GM23338 (cell line): ENCODE measurements at places on chromosomes 7 and 10. TPM values are rescaled to one million over a fixed set of nuclear protein-coding genes. Genes with fewer than 3 reads are reported as not detected.

- no peak overlapping the region for H3K4me3 ChIP-seq
- no peaks in the 10 kb centered on the region for H3K4me1 ChIP-seq
- H3K27ac ChIP-seq = no peak overlapping the region
- no peak for DNase-seq
- no peaks in the 10 kb centered on the region for H3K27me3 ChIP-seq
- no peaks in the 10 kb centered on the region for H3K36me3 ChIP-seq
Observed at GRCh38 chr7:158328376-158329013, 259.1 kb downstream of the PTPRN2 start.

The ABCF2 gene
- total RNA-seq = 47.9 and 58.7 TPM in 2 replicates

DNA sequence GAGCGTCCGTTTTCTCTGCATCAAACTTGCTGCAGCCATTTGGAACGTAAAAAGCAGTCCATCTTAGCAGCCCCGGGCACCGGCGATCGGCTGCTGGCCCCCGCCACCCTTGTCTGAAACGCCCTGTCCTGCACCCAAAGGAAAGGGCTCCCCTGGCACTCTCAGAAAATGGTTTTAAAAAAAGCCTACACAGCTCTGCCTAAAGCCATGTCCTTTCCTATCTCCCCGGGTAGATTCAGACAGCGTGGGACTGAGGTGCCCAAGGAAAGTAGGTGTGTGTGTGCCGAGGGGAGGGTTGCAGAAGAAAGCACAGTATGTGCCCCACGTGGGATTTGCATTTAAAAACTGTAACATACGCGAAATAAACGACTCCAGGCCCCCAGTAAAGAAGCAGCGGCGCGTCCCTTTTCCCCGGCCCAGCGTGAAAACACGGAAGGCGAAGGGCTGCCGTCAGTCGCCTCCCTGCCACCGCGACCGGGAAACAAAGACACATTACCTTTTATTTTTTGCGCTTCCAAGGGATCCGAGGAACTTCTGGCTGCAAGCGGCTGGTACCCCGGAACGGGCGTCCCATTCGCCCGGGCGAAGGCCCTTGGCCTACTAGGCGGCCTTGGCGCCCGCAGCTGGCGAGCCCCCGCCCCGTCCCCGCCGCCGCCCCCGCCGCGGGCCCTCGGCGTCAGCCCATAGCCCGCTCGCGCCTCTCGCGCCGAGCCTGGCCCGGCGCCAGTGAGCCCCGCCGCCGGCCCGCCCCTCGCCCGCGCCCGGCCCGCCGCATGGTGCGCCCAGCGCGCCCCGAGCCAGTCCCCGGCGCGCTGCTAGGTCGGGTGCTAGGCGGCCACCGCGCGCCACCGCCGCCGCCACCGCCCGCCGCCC is 304.6 kb downstream of the PRPF18 start:
- no peaks in the 10 kb centered on the region for H3K36me3 ChIP-seq
- H3K27ac ChIP-seq = no peak overlapping the region
- peak overlapping the region; percentile 95 for H3K4me3 ChIP-seq
- DNase-seq = peak; percentile 63
- H3K27me3 ChIP-seq = peaks cover 36% of the 10 kb centered on the region
- peaks cover 27% of the 10 kb centered on the region for H3K4me1 ChIP-seq

DNA sequence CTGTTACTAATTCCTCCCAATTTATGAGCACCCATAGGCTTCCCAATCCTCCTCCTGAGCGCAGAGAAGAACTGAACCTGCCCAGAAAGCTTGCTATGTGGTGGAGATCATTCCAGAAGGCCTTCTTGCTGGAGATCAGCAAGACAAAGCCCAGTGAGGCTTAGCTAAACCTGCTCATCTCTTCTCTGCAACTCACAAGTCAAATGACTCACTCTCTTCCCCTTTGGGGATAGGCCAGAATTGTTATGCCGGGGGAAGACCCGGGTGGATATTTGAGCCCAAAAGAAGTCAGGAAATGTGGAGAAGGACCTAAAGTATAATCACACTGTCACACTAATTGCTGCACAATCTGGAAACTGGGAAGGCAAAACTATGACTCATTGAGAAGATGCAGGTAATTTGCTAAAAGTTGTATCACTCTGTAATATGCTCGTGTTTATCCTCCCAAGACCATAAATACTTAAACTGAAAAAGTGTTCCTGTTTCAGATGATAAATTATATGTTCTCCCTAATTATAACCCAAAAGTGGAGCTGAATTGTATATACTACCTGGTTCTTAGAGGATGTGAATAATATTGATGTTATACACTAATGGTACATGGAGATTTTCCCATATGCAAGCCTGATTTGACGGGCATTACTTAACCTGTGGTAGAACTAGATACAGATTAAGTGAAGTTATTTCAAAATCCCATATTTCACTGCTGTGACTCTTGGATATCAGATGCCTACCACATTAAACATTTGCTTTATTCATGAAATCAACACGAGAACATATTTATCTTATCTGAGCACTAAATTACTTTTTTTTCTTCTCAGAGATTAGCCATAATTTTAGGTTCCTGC is 6.4 kb downstream of the NEBL start:
- no peaks in the 10 kb centered on the region for H3K27me3 ChIP-seq
- no peak overlapping the region for H3K27ac ChIP-seq
- H3K36me3 ChIP-seq = no peaks in the 10 kb centered on the region
- DNase-seq = peak; percentile 12
- H3K4me3 ChIP-seq = no peak overlapping the region

- no peak overlapping the region for H3K27ac ChIP-seq
- H3K36me3 ChIP-seq = no peaks in the 10 kb centered on the region
- no peaks in the 10 kb centered on the region for H3K4me1 ChIP-seq
- peak; percentile 43 for DNase-seq
- no peak overlapping the region for H3K4me3 ChIP-seq
Observed at GRCh38 chr7:155122831-155123230, 52.7 kb downstream of the HTR5A start.

The PURB gene
- 25.9 and 27.1 TPM in 2 replicates for total RNA-seq

The FAM180A gene
- not detected in 2 replicates for total RNA-seq

The LBX1 gene
- total RNA-seq = not detected in 2 replicates

DNA sequence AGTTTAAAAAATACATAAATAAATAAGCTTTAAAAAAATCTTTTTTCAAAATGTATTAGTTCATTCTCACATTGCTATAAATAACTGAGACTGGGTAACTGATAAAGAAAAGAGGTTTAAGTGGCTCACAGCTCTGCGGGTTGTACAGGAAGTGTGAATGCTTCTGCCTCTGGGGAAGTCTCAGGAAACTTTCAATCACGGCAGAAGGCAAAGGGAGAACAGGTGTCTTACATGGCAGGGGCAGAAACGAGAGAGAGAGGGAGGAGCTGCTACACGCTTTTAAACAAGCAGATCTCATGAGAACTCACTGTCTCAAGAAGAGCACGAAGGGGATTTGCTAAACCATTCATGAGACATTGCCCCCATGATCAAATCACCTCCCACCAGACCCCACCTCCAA is 114.6 kb downstream of the DNAJC1 start:
- H3K27me3 ChIP-seq = no peaks in the 10 kb centered on the region
- no peaks in the 10 kb centered on the region for H3K4me1 ChIP-seq
- no peak for DNase-seq
- no peak overlapping the region for H3K27ac ChIP-seq
- no peaks in the 10 kb centered on the region for H3K36me3 ChIP-seq

The TLX1 gene
- not detected in 2 replicates for total RNA-seq

The AKR1D1 gene
- total RNA-seq = 0.14 TPM in 1 of 2 replicates, not detected in the other

DNA sequence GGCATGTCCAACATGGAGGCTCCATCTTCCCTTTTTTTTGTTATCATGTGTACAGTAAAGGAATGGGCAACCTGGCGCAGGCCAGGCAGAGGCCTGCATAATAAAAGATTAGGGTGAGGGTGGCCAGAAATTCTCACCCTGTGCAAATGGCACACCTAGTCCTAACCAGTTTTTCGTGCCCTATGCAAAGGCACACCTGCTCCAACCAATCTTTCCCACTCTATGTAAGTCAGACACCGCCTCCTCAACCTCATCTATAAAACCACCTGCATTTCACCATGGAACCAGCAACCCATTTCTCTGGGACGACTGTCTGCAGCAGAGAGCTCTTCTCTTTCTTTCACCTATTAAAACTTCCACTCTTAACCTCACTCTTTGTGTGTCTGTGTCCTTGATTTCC is 16.1 kb downstream of the TBATA start:
- no peak overlapping the region for H3K4me3 ChIP-seq
- no peak overlapping the region for H3K27ac ChIP-seq
- no peak for DNase-seq
- no peaks in the 10 kb centered on the region for H3K27me3 ChIP-seq
- H3K4me1 ChIP-seq = no peaks in the 10 kb centered on the region

DNA sequence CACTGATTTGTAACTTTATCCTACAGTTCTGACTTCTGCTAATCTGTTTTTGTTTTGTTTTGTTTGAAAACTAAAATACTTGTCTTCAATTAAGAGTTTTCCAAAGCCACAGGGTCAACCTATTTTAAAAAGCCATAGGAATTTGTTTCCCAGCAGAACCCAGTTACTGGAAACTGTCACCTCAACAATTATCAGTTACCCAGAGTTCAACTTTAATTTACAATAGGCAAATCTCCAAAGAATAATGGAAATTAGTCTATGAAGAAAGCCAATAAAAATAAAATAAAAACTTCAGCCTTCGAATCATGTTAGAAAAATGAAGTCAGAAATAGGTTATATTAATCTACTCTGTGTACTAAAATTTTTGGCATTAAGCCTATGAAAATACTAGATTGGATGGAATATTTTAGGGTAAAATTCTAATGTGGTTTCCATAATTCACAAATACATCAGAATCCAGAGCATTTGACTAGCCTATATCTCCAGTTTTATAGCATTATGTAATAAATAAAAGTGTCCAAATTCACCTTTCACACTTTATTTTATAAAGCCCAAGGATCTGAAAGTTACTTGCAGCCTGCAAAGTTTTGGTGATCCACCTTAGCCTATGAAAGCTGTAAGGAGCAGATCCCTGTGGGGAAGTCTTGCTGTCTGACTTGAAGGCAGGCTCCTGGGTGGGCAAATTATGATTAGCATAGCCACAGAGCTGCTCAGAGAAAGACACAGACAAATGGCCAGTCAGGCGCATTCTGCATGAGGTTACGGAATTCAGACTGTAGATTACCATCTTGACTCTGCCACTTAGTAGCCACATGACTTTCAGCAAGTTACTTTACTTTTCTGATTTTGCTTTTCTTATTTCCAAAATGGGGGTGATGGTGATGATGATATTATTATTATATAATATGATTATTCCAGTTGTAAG is 250.0 kb upstream of the HGF start:
- H3K36me3 ChIP-seq = no peaks in the 10 kb centered on the region
- H3K4me3 ChIP-seq = no peak overlapping the region
- H3K27ac ChIP-seq = no peak overlapping the region
- no peak for DNase-seq
- H3K27me3 ChIP-seq = no peaks in the 10 kb centered on the region
- H3K4me1 ChIP-seq = no peaks in the 10 kb centered on the region

- H3K27me3 ChIP-seq = no peaks in the 10 kb centered on the region
- peak; percentile 87 for DNase-seq
- peaks cover 4% of the 10 kb centered on the region; the same call in 1 of the 2 replicates for H3K4me1 ChIP-seq
- no peak overlapping the region for H3K27ac ChIP-seq
- no peaks in the 10 kb centered on the region for H3K36me3 ChIP-seq
- no peak overlapping the region for H3K4me3 ChIP-seq
Observed at GRCh38 chr7:138008588-138009349, 6.9 kb upstream of the CREB3L2 start.

GRCh38 chr7:110591341-110591740 is 499.6 kb upstream of the LRRN3 start:
- H3K36me3 ChIP-seq = no peaks in the 10 kb centered on the region
- H3K27me3 ChIP-seq = no peaks in the 10 kb centered on the region
- H3K4me1 ChIP-seq = no peaks in the 10 kb centered on the region
- H3K27ac ChIP-seq = no peak overlapping the region
- H3K4me3 ChIP-seq = no peak overlapping the region

DNA sequence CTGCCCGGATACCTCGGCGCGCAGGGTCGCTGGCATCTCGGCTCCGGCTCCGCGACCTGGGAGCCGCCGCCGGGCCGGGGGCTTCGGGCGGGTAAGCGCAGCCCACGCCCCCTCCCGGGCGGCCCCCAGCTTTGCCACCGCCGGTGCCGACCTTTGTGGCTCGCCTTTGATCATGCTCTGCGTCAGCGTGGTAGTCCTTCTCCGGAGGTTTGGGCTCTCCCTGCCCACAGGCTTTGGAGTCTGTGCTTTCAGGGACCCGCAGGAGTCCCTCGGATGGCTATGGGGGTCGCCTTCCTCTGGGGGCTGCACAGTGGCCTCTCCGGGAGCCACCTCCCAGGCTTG is 7.3 kb downstream of the ATP6V1F start:
- peaks cover 56% of the 10 kb centered on the region for H3K27me3 ChIP-seq
- peak overlapping the region; percentile 75 for H3K4me3 ChIP-seq
- peaks cover 19% of the 10 kb centered on the region for H3K4me1 ChIP-seq
- no peak overlapping the region for H3K27ac ChIP-seq
- H3K36me3 ChIP-seq = no peaks in the 10 kb centered on the region
- DNase-seq = peak; percentile 60

- H3K27ac ChIP-seq = peak overlapping the region; percentile 94
- H3K27me3 ChIP-seq = no peaks in the 10 kb centered on the region
- peaks cover 27% of the 10 kb centered on the region for H3K36me3 ChIP-seq
- peak overlapping the region; percentile 100 for H3K4me3 ChIP-seq
Observed at GRCh38 chr10:100345570-100346330, 1.3 kb upstream of the SCD start.

DNA sequence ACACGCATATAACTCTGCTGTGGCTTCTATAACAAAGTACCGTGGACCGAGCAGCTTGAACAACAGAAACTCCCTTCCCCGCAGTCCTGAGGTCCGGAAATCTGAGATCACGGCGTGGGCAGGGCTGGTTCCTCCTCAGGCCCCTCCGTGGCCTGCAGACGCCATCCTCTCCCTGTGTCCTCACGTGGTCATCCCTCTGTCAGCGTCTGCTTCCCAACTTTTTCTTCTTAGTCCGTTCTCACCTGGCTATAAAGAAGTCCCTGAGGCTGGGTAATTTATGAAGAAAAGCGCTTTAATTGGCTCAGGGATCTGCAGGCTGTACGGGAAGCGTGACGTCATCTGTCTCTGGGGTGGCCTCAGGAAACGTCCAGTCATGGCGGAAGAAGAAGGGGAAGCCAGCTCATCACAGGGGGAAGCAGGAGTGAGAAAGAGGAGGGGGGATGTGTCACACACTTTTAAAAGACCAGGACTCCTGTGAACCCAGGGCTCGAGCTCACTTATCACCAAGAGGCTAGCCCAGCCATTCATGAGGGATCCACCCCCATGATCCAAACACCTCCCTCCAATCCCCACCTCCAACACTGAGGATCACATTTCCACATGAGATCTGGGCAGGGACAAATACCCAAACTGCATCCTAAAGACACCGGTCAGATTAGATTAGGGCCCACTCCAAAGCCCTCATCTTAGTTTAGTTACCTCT is 91.2 kb upstream of the INSIG1 start:
- H3K4me3 ChIP-seq = no peak overlapping the region
- no peaks in the 10 kb centered on the region for H3K27me3 ChIP-seq
- DNase-seq = no peak
- no peak overlapping the region for H3K27ac ChIP-seq
